ENCODE measurements at places on chromosomes 3 and 15.

- no peak for DNase-seq
These were observed 3.1 kb downstream of the PLXNA1 start for GRCh38 chr3:126986001-126986400.

GRCh38 chr3:48555231-48555948 lies 1.2 kb downstream of the PFKFB4 start:
- no peak for DNase-seq

DNA sequence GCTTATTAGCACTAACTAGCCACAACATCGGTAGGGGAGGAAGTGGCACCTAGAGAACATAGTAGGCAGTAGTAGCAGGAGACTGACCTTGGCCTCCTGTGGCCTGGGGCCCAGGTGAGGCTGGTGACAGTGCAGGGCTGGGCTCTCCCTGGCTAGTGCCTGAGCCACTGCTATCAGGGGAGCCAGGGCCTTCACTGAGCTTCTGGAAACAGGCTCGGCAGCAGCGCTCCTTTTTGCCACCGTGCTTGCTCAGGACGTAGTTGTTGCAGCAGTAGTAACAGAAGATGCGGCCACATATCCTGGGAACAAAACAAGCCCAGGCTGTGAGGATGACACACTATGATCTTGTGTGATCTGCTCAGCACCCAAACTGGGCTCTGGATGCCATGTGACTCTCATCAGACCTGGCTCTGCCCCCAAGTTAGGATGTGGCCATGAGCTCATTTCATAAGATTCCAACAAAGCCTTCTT lies 15.1 kb downstream of the CXCR6 start:
- DNase-seq, result no peak

- no peak for DNase-seq
These were observed 13.5 kb upstream of the MECOM start for GRCh38 chr3:169676925-169677537.

- no peak for DNase-seq
These were observed 6.4 kb upstream of the CPOX start for GRCh38 chr3:98599647-98600411.

DNA sequence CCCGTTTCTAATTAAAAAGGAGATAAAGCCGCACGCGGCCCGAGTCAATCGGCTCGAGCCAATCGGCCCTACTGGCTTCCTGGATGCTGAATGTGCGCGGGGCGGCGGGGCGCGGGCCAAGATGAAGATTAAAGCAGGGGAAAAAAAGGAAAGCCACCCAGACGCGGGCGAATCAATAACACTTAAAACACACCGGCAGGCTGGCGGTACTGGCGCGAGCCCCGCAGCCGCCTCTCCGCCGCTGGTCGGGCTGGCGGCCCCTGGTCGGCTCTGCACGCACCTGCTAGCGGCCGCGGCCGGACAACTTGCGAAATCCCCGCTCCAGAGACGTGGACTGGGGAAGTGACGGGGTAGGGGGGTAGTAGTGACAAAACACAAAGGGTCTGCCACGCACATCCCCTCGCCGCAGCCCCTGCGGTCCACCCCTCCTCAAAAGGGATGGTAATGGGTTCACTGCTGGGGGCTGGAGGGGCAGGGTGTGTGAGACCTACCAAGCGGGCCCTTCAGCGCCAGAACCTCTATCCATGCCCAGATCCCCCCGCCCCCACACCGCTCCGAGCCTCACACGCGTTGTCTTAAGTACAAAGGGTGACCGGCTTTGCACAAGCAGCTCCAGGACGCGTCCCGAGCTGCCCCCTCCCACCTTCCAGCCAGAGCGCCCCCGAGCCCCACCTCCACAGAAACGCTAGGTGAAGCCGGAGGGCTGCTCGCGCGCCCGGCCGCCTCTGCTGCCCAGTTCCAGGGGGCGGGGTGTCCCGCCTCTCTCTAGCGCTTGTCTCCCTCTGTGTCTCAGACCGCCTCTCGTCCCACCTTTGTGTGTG lies 1.4 kb downstream of the WNT7A start:
- no peak for DNase-seq

DNA sequence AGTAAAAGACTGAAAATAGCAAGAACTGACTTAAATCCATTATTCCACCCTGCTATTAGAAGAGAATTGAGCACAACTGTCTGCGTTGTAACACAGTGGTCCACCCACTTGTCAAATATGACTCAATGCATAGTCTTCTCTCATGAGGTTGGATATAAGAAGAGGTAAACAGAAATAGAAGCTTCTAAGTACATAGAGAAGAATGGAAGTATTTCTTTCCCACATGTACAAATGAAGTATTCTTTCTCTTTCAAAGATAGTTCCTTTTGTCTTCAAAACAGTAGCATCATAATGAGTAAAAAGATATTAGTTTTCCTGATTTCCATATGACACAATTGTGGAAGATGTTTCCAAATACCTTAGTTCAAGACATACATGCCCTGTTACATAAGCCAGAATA lies 348.6 kb upstream of the CCDC54 start:
- no peak for DNase-seq

- DNase-seq, result no peak
These were observed 134.6 kb upstream of the ROPN1 start for GRCh38 chr3:124126436-124127023.

- DNase-seq, result no peak
These were observed 154.4 kb downstream of the PEX5L start for GRCh38 chr3:179882292-179882691.

GRCh38 chr3:4956738-4957137 lies 22.5 kb upstream of the BHLHE40 start:
- no peak for DNase-seq

DNA sequence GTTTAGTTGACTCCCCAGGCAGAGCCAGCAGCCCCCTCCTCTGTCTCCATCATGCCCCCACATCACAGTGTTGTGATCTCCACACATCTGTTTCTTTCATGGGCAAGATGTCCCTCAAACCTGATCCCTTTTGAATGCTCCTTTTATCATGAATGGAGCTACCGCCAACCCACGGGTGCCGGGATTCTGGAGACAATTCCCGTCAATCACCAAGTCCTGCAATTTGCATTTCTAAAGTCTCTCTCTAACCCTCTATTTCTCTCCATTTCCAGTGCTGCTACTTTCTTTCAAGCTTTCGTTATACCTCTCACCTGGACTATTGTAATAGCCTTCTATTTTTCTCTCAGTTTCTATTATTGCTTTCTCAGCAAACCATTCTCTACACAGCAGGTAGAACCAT lies 89.7 kb upstream of the CCNL1 start:
- no peak for DNase-seq

DNA sequence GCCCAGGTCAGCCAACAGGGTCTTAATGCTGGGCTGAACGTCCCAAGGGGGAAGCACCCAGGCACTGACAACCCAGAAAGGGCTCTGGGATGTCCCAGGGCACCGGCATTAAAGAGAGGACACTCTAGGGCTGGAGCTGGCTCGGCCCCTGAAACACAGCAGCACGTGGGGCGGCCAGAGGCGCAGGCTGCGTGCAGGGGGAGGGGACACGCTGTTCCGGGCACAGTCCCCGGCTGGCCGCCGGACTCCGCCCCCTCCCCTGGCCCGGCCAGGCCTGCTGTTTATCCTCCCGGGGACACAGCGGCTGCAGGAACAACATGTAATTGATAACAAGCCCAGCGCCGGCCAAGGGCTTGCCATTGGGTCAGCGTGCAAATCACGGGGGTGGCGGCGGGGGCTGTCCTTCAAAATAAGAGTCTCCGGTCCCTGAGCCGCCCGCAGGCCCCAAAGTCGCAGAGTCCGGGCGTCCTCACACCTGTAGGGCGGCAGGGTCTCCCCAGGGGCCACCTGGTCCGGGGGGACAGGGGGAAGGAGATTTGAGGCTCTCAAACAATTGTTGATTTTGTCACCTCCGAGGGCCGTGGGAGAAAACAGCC lies 1.3 kb downstream of the KLF15 start:
- no peak for DNase-seq

- DNase-seq, result no peak
These were observed 8.9 kb downstream of the ICE2 start for GRCh38 chr15:60469893-60470641.

GRCh38 chr3:861721-862120 lies 231.1 kb upstream of the CNTN6 start:
- DNase-seq, result no peak

DNA sequence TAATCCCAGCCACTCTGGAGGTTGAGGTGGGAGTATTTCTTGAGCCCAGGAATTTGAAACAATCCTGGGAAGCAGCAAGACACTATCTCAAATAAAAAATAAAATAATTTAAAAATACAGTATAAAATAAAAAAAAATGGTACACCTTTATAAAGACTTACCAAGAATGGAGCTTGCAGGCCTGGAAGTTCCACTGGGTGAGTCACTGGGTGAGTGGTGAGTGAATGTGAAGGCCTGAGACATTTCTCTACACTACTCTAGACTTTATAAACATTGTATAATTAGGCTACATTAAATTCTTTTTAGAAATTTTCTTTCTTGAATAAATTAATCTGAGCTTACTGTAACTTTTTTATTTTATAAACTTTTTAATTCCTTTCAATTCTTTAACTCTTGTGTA lies 609.1 kb upstream of the BCHE start:
- DNase-seq, result no peak

GRCh38 chr3:45679805-45680204 lies 9.4 kb upstream of the SACM1L start:
- no peak for DNase-seq

GRCh38 chr3:35800960-35801459 lies 161.7 kb downstream of the ARPP21 start:
- DNase-seq, result no peak

DNA sequence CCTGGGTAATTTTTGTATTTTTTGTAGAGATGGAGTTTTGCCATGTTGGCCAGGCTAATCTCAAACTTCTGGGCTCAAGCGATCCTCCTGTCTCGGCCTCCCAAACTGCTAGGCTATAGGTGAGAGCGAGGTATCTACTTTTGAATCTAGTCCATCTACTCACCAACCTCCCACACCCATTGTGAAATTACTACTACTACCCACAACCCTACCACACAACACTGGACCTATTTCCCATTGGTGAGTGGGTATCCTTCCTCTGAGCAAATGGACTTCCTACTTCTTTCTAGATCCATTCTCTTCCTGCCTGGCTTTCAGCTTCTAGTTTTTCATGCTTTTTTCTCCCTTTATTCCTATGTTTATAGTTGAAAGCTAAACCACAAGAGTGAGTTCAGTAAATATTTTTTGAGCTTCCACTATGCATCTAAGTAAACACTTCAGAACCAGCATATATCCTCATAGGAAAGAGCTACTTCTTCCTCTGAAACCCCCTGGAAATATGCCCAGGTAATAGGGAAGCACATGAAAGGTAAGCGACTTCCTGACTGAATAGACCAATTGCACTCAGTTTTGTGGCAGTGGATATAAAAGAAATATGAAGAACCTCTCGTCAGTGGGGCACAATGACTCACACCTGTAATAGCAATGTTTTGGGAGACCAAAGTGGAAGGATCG lies 39.1 kb downstream of the MYO1E start:
- DNase-seq, result no peak

- DNase-seq, result no peak
These were observed 4.1 kb upstream of the SFMBT1 start for GRCh38 chr3:53049987-53050386.

DNA sequence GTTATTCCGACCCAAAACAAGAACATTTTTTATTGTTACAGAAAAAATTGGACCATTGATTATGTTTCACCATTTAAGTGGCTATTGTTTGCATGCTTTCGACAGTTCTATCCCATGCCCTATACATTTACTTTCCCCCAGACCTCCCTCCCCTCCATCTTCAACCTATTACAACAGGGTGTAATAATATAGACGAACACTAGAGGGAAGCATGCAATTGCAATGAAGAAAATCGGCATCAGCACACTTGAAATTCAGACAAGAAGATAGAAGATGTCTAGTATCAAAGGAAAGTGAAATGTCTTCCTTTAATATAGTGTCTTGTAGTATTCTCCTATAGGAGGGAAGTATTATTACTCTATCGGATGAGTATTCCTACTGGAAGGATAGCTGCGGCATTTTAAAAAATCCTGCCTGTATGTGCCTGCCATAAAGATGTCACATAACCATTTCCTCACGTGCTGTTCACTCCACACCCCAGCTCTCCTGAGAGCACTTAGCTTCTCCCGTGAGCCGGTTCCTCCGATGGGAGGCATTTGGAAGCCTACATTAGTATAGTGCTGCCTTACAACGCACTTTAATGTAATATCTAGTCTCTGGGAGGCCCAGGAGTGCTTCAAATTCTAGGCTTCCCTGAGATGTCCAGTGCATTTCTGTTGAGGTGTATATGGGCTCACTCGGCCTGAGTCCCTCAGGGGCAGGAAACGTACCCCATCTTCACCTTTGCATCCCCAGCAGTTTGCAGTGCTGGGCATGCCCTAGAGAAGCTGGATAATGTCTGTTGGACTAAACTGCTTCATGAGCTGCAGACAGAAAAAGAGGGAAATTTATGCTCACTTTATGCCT lies 17.8 kb upstream of the ERICH6 start:
- no peak for DNase-seq

- no peak for DNase-seq
These were observed 552.3 kb downstream of the NAALADL2 start for GRCh38 chr3:175411405-175411804.

- DNase-seq, result no peak
These were observed 306.2 kb upstream of the DPPA4 start for GRCh38 chr3:109643590-109643989.

- DNase-seq, result no peak
These were observed 17.1 kb downstream of the CACNA2D2 start for GRCh38 chr3:50486219-50486888.

- no peak for DNase-seq
These were observed 341.7 kb upstream of the ROBO2 start for GRCh38 chr3:76698136-76698706.

DNA sequence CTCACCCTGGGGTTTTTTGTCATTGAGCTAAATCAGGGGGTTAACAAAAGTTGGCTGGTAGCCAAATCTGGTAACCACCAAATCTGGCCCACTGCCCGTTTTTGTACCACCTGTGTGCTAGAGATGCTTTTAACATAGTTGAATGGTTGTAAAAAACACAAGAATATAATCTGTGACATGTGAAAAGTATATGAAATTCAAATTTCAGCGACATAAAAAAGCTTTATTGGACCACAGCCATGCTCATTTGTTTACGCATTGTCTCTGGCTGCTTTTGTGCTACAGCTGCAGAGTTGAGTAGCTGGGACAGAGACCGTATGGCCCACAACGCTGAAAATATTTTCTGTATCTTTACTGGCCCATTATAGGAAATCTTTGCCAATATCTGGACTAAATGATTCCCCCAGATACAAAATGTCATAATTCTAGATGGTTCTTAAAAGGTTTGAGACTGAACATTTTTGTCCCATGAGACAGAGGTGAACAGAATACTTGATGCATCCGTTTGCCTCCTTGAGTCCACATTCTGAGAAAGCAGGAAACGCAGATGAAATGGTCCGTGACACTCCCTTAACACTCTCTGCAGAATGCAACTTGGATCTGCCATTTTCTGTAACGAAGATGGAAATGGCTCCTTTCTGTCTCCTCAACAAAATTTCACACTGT lies 120.9 kb upstream of the PDZRN3 start:
- DNase-seq, result no peak

GRCh38 chr3:121885386-121885785 lies 8.8 kb upstream of the SLC15A2 start:
- no peak for DNase-seq
